Caco-2 (cell line): ENCODE measurements at places on chromosomes 1 and 21.

- peak; percentile 87 for DNase-seq
These were observed 42.4 kb downstream of the TMEM53 start for GRCh38 chr1:44631647-44632539.

GRCh38 chr1:119711804-119712341 is at the start of gene PHGDH:
Gene PHGDH (plus strand): TSS chr1:119711934. CDS start chr1:119712023, 89 bp downstream.
- DNase-seq = peak; percentile 81

GRCh38 chr1:175579956-175580750 is 163.2 kb downstream of the TNR start:
- DNase-seq = no peak

- no peak for DNase-seq
These were observed 40.1 kb downstream of the TMEM200B start for GRCh38 chr1:29083317-29084195.

- DNase-seq = peak; percentile 78
These were observed 7.8 kb downstream of the C1orf162 start for GRCh38 chr1:111481387-111482221.

DNA sequence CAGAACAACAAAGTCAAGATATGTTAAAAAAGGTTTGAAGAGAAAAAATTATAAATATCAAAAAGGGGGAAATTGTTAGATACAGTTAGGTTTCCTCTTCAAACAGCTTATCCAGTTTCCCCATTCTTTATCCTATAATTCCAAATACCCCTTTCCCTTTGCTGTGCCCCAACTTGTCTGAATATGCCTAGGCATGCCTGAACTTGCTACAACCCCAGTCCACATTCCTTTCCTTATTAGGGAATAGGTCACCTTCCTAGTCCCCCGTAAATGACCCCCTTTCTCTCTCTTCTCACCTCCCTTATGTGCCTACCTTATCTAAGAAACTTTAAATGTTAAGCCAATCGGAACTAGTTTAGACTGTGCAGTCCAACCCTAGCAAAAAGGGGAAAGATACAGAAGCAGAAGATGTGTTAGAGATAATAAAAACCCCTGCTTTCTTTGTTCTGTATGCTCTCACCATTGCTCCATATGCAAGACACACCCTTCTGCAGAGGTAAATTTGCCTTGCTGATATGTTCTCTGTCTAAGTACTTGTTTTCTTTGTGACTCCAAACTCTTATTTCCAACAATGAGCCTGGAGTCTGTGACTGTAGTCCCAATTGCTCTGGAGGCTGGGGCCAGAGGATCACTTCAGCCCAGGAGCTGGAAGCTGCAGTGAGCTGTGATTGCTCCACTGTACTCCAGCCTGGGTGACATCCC is 810.1 kb downstream of the PLA2G4A start:
- DNase-seq = no peak

- no peak for DNase-seq
These were observed 617 bp downstream of the KIRREL1 start for GRCh38 chr1:157993918-157994605.

DNA sequence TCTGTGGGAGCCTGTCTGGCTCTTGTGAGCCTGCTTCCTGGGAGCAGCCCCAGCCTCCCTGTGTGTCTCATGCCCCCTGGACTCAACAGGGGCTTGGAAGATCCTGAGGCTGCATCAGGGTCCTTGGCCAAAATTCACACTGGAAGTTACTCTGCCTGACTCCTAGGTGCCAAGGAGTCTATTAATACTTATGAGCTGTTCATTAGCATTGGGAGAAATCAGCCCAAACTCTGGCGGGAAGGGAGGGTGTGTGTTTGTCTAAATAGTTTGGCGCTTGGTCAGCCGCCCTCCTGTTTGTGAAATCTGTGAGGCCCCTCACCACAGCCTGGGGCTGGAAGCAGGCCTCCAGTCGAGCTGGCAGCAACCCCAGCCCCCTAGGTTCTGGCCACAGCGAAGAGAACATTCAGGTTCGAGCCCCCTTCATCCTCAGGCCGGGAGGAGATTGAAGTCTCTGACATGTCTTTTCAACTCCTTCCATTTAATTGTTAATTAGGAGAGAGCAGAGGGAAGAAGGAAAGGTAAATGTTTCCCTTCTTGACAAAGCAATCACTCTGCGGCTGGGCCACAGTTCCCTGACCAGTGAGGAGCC is 82.1 kb upstream of the F3 start:
- no peak for DNase-seq

- no peak for DNase-seq
These were observed 516.7 kb downstream of the KCNT2 start for GRCh38 chr1:196091397-196092135.

- no peak for DNase-seq
These were observed 72.2 kb upstream of the SLC25A33 start for GRCh38 chr1:9466780-9467758.

DNA sequence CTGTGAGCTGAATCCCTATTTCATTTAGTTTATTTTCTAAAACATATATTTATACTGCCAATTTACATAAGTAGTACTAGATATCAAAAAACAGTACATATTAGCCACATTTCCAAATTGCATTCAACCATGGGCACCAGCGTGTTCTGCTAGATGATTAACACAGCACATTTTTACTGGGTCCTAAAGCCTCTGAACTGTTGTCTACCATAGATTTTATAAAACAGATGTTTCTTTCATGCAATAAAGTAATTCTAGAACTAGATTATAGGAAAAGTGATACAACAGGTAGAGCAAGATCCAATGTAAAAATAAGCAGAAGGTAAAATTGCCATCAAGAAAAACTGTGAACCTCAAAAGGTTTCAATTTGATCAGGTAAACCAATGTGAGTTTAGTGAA is 108.6 kb downstream of the FAF1 start:
- no peak for DNase-seq

- peak; percentile 42 for DNase-seq
These were observed 69.2 kb upstream of the MAGI3 start for GRCh38 chr1:113320972-113321680.

DNA sequence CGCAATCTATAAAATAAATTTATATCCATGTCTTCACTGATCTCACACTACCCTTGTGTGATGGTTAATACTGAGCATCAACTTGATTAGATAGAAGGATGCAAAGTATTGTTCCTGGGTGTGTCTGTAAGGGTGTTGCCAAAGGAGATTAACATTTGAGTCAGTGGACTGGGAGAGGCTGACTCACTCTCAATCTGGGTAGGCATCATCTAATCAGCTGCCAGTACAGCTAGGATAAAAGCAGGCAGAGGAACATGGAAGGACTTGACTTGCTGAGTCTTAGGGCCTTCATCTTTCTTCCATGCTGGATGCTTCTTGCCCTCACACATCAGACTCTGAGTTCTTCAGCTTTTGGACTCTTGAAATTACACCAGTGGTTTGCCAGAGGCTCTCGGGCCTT is 615.4 kb downstream of the AGBL4 start:
- no peak for DNase-seq

- peak; percentile 79 for DNase-seq
These were observed 24.9 kb upstream of the C1QA start for GRCh38 chr1:22611530-22611947.

GRCh38 chr1:200888349-200888838 is 6.3 kb upstream of the INAVA start:
- no peak for DNase-seq

GRCh38 chr1:186559601-186560116 is 98.7 kb upstream of the PDC start:
- DNase-seq = no peak

- no peak for DNase-seq
These were observed 15.9 kb upstream of the DHX9 start for GRCh38 chr1:182823220-182823619.

DNA sequence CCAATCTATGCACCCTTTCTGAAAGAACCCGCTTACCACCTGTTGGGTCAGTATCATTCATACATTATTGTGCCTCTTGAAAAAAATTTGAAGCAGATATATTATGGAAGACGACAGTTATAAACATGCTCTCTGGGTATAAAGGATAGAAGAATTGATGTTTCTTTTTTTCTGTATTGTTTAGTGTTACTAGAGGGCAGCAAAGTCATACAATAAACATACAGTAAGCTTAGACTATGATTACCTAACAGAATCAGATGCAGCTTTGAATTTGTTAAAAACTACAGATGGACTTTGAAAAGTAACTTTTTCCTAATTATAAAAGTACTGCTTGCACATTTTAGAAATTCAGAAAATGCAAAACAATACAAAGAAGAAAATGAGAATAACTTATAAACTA is 11.1 kb upstream of the PAXBP1 start:
- no peak for DNase-seq

DNA sequence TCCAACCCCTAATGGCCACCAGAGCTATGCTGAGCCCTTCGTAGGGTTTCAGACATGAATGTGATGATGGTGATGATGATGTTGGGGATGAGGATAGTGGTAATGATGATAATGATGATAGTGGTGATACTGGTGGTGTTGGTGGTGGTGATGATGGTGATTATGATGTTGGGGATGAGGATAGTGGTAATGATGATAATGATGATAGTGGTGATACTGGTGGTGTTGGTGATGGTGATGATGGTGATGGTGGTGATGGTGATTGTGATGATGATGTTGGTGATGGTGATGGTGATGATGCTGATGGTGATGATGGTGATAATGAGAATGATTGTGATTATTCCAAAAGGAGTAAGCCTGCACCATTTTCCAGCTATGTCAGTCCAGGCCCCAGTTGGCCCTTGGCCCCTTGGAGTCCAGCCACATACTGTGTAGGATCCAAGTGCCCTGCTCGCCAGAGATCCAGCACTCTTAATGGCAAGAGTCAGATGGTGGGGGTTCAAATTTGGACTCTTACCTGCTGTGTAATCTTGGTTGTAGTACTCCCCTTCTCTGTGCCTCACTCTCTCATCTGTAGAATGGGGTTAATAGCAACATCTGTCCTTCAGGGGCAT is 28.3 kb downstream of the AJAP1 start:
- DNase-seq = no peak

DNA sequence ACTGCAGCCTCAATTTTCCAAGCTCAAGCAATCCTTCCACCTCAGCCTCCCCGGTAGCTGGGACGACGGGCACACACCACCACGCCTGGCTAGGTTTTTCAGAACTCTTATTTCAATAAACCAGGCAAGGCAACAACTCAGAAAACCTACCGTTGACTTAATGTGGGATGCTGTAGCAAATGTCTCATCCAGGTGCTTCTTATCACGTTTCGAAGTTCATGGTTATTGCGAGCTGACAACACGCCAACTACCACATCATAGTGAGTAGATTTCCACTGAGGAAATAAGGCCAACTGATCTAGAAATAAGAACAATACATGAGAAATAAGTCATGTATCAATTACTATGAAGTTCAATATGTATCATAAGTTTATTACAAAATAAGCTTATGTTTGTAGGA is 9.7 kb downstream of the B3GALNT2 start:
- no peak for DNase-seq

DNA sequence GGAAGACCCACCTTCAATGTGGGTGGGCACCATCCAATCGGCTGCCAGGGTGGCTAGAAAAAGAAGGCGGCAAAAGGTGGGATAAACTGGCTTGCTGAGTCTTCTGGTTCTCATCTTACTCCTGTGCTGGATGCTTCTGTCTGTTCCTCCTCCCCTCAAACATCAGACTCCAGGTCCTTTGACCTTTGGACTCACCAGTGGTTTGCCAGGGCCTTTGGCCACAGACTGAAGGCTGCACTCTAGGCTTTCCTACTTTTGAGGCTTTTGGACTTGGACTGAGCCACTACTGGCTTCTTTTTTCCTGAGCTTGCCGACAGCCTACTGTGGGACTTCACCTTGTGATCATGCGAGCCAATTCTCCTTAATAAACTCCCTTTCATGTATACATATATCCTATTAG is 55.9 kb downstream of the VCAM1 start:
- no peak for DNase-seq

DNA sequence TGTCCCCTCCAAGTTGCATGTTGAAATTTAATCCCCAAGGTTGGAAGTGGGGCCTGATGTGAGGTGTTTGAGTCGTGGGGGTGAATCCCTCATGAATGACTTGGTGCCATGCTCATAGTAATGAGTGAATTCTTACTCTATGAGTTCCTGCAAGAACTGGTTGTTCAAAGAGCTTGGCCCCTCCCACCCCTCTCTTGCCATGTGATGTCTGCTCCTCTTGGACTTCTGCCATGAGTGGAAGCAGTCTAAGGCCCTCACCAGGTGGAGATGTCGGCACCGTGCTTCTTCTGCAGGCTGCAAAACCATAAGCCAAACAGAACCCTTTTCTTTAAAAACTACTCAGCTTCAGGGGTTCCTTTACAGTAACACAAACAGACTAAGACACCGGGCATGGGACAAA is 14.3 kb downstream of the G0S2 start:
- DNase-seq = no peak

DNA sequence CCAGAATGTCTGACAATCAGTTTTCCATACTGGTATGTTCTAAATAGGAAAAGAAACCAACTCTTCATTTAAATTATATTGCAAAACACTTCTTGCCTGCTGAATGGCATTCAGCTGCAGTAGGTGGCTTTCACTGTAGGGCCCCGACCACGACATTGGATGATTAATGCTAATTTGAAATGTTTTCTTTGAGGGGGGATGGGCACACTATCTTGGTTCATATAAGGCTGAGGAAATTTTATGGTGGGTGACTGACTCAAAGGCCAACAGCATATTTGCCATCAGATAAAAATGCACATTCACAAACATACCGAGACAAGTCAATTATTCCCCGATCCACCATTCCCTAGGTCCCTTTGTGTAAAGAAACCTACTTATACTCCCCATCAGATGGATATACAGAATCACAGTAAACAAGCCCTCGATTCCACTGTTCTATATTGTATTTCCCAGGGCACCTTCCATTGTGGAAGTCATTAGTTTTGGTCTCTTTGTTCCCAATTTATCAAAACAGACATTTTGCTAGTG is 464.2 kb upstream of the DAB1 start:
- DNase-seq = peak; percentile 12

DNA sequence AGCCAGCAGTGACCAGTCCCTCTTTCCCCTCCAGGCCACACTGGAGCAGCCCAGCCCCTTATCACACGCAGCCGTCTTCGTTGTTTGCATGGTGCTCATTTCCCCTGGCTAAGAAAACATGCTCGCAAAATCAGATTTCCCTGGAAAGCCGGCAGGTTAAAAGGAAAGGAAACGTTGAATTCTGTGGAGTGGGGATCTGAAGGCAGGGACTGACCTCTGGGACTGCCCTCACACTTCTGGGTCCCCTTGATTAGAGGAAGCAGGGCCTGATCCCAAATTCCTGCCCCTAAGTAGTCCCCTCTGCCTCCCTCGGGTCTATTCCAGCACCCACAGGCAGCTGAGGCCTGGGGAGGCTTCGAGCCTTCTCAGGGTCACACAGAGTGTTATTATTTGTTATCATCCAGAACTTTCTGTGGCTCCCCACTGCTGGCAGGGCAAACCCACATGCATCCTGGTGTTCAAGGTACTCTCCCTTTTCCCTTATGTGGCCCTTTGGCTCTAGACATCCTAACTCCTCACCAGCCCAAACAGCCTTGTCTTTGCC is 125.2 kb upstream of the ZBTB40 start:
- DNase-seq = no peak

GRCh38 chr1:241533326-241534115 is 1.3 kb downstream of the KMO start:
- DNase-seq = no peak

- DNase-seq = no peak
These were observed 91.9 kb upstream of the COG2 start for GRCh38 chr1:230550428-230550827.
